Spinal cord (tissue), 10 donors: ENCODE measurements at places on chromosomes 5 and 9. TPM values are rescaled to one million over a fixed set of nuclear protein-coding genes. Genes with fewer than 3 reads are reported as not detected.

Gene ADCY2
- 43.1 TPM for total RNA-seq

Gene LCN1
- total RNA-seq, result not detected

- DNase-seq, result no peak
Measured at GRCh38 chr9:94002316-94003140, 47.4 kb upstream of the BARX1 start.

Gene FCN2
- not detected for total RNA-seq

- DNase-seq, result no peak
Measured at GRCh38 chr5:168624850-168625364, 45.7 kb upstream of the PANK3 start.

Gene FOCAD
- total RNA-seq, result 63.4 TPM

GRCh38 chr5:140556438-140556837 is 835 bp downstream of the SRA1 start:
- no peak for DNase-seq

DNA sequence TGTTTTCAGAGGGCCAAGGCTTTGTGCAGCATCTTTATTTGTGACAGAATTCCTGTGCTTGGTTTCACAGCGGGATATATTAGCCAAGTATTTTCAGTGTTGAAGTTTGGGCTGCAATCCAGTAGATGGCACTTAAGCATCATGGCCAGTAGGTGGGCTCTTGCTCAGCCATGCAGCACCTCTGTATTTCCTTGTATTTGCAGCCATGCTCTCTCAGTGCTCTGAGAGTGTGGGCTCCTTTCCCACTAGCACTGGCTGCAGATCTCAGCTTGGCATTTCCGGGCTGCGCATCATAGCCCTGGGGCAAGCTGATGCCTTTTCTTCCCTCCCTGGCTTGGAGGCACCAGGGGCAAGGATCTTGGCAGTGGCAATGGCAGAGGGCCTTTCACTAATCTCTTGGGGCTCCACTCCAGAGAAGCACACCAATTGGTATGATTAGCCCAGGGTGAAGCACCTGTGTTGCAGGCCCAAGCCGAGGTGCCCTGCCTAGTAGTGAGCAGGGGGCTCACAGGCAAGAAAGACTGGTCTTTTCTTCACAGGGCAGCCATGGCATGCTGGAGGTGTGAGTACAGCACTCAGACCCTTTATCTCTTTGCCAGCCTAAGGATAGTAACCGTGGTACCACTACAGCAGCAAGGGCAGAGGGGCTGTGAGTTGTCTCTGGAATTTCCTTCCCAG is 48.3 kb downstream of the SLCO6A1 start:
- DNase-seq, result no peak

Gene FBP2
- not detected for total RNA-seq

Gene PSD2
- total RNA-seq, result 7.5 TPM

DNA sequence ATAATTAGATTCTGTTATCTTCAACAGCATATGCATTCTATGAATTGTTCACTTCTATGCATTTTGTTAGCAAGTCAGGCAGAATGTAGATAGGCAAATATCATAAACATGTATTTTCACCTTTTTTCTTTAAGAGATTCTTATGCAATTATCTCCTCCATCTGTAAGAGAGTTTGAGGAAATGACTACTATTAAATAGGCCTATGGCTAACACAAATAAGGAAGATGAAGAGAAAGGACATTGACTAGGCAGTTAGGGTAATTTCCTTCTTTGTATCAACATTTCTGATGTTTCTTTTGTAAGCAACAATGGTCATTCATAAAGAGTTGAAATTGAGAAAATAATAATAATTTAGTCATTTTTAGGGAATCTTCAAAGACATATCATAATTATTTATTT is 145.2 kb upstream of the CDH12 start:
- DNase-seq, result no peak
